ENCODE measurements at places on chromosomes 7 and 10. TPM values are rescaled to one million over a fixed set of nuclear protein-coding genes. Genes with fewer than 3 reads are reported as not detected.

DNA sequence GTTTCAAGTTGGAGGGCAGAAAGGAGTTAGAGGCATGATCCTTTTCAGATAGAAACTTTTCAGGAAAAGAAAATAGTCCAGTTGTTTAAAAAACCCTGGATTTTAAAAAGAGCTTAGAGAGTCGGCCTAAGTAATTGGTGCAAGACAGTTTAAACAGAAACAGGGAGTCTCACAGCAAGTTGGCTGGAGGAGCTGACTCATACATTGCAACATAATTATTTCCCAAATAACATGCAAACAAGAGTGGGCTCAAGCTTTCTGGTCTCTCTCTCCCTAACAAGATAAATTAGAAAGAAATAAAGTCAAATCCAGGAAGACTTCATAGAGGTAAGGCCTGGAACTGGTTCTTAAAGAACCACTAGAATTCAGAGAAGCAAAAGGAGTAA, 100.3 kb upstream of the AGBL3 start:
- DNase-seq, result no peak

Gene SPDYE1
- not detected for total RNA-seq

Gene GNAI1
- 1.1 TPM for total RNA-seq

- DNase-seq, result no peak
These were observed 42.7 kb downstream of the SNX10 start for GRCh38 chr7:26334166-26334859.

Gene HMX2
- total RNA-seq, result 0.31 TPM

DNA sequence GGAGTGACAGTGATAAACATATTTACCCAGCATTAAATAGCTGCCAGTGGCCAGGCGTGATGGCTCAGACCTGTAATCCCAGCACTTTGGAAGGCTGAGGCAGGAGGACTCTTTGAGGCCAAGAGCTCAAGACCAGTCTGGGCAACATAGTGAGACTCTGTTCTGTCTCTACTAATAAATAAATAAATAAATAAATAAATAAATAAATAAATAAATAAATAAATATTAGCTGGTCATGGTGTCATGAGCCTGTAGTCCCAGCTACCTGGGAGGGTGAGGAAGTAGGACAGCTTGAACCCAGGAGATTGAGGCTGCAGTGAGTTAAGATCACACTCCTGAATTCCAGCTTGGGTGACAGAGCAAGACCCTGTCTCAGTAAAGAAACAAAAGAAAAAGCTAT, 384.0 kb upstream of the ADARB2 start:
- DNase-seq, result no peak

- DNase-seq, result peak; percentile 78
These were observed at the start of gene TSPAN33 for GRCh38 chr7:129144095-129144833. TSPAN33 (plus strand) TSS chr7:129144707; CDS start chr7:129144981, 274 bp downstream.

Data from activated CD4-positive, alpha-beta memory T cell treated with anti-CD3 and anti-CD28 coated beads for 36 hours (primary cell).